ENCODE measurements at places on chromosomes 1 and 21. TPM values are rescaled to one million over a fixed set of nuclear protein-coding genes. Genes with fewer than 3 reads are reported as not detected.
A peak's percentile ranks its signal among the peaks of the same experiment; 100 is the strongest.

GRCh38 chr1:78101514-78101913 lies 55.7 kb downstream of the GIPC2 start:
- H3K27me3 ChIP-seq: no peaks in the 10 kb centered on the region
- no peak overlapping the region for H3K4me3 ChIP-seq
- H3K36me3 ChIP-seq: no peaks in the 10 kb centered on the region
- DNase-seq: no peak
- H3K27ac ChIP-seq: no peak overlapping the region
- no peaks in the 10 kb centered on the region for H3K4me1 ChIP-seq

- DNase-seq: no peak
- H3K4me3 ChIP-seq: no peak overlapping the region
- no peak overlapping the region for H3K27ac ChIP-seq
- H3K36me3 ChIP-seq: no peaks in the 10 kb centered on the region
- H3K4me1 ChIP-seq: no peaks in the 10 kb centered on the region
Observed at GRCh38 chr1:20233394-20233793, 47.1 kb upstream of the PLA2G2C start.

ZZZ3 gene
- total RNA-seq: 48.5 TPM

PDZK1IP1 gene
- not detected for total RNA-seq

DNA sequence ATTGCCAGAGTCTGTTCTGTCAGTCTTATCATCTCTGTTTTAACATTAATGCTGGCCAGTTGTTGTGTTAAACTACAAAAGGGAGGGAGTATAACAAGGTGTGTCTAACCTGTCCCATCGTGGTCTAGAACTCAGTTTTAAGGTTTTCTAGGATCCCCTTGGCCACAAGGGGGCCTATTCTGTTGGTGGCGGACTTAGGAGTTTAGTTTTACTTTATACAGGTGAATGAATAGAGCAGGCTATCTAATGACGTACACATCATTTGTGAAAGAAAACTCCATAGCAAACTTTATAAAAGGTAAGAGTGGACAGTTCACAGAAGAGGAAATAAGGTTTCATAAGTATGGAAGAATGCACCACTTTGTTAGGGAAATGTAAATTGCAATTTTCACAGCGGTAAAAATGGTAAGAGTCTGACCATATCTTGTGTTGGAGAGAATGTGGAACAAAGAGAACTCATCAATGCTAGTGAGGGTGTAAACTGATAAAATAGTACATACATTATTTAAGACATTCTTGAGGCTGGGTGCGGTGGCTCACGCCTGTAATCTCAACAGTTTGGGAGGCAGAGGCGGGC lies 2.5 kb upstream of the ATF6 start:
- peak overlapping the region; percentile 37 for H3K4me3 ChIP-seq
- no peaks in the 10 kb centered on the region for H3K27me3 ChIP-seq
- H3K36me3 ChIP-seq: peaks cover 13% of the 10 kb centered on the region
- H3K4me1 ChIP-seq: peaks cover 41% of the 10 kb centered on the region

DNA sequence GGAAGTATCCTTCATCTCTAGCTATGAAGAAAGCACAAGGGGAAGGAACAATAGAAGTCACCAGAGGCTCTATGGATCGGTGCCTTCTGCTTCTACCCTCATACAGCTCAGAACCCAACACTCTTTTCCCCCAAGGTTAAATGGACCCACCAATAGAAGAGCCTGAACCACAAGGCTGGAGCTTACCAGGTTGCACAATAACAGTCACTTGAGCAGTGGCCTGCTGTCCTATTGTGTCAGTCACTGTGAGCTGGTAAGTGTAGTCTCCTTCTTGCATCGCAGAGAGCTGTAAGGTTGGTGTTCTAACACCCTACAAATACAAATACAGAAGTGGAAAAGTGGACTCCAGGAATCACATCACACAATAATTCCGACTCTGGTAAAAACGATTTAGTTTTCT lies 103.0 kb downstream of the KIAA0319L start:
- peaks cover 6% of the 10 kb centered on the region for H3K36me3 ChIP-seq
- H3K27me3 ChIP-seq: no peaks in the 10 kb centered on the region
- H3K27ac ChIP-seq: peak overlapping the region; percentile 45
- no peak overlapping the region for H3K4me3 ChIP-seq
- peaks cover 23% of the 10 kb centered on the region for H3K4me1 ChIP-seq
- DNase-seq: no peak

DNA sequence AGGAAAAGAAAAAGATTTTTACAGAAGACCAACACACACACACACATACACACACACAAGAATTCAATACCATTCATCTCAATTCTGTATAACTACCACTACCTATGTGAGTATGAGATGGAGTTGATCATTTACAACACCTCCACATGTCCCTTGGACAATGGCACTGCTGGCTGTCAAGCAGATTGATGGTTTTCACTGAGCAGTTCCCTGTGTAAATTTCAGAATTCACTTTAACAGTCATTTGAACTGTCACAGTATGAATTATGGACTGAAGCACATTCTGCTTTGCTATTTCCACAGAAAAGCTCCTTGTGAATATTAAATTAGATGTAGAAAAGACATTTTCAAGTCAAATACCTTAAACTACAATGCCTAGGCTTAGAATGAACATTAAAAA lies 14.3 kb downstream of the KCNT2 start:
- H3K4me3 ChIP-seq: no peak overlapping the region
- no peak overlapping the region for H3K27ac ChIP-seq
- H3K36me3 ChIP-seq: no peaks in the 10 kb centered on the region
- no peak for DNase-seq

LAMC2 gene
- not detected for total RNA-seq

GRCh38 chr1:221264848-221265247 lies 385.6 kb downstream of the HLX start:
- peaks cover 27% of the 10 kb centered on the region for H3K27me3 ChIP-seq
- no peaks in the 10 kb centered on the region for H3K36me3 ChIP-seq
- H3K4me3 ChIP-seq: no peak overlapping the region
- no peak for DNase-seq
- peaks cover 3% of the 10 kb centered on the region for H3K4me1 ChIP-seq
- no peak overlapping the region for H3K27ac ChIP-seq

GRCh38 chr1:65330021-65330420 lies 20.7 kb downstream of the DNAJC6 start:
- no peaks in the 10 kb centered on the region for H3K36me3 ChIP-seq
- DNase-seq: no peak
- H3K27ac ChIP-seq: no peak overlapping the region
- no peak overlapping the region for H3K4me3 ChIP-seq
- H3K27me3 ChIP-seq: no peaks in the 10 kb centered on the region

GNG4 gene
- 1.9 TPM for total RNA-seq

DNA sequence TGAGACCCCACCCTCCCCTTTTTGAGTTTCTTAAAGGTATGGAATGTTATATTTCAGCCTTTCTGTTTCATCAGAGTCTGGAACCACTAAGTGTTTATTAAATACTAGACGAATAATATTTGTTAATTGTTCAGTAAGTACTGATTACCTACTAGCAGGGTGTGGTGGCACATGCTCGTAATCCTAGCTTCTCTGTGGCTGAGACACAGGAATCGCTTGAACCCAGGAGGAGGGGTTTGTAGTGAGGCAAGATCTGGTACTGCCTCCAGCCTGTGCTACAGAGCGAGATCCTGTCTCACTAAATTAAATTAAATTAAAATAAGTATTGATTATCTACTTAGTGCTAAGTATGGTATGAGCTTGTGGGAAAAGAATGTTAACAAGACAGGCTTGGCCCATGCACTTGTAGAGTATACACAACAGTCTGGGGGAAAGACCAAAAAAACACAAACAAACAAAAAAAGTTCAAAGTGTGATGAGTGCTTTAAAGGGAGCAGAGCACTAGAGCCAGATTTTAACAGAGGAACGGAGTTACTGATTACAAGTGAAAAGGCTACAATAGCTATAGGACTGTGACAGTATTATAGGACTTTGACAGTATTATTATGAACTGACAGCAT lies 2.4 kb downstream of the CEPT1 start:
- peak overlapping the region; percentile 33 for H3K4me3 ChIP-seq
- no peaks in the 10 kb centered on the region for H3K27me3 ChIP-seq
- no peak for DNase-seq
- peaks cover 62% of the 10 kb centered on the region for H3K4me1 ChIP-seq
- H3K27ac ChIP-seq: no peak overlapping the region

GRCh38 chr1:43272576-43273571 lies 3.1 kb downstream of the TMEM125 start:
- no peak for DNase-seq
- no peak overlapping the region for H3K27ac ChIP-seq

- no peak overlapping the region for H3K4me3 ChIP-seq
- peaks cover 24% of the 10 kb centered on the region for H3K27me3 ChIP-seq
- no peak overlapping the region for H3K27ac ChIP-seq
- no peaks in the 10 kb centered on the region for H3K4me1 ChIP-seq
- no peak for DNase-seq
Observed at GRCh38 chr1:208273386-208274017, 29.3 kb upstream of the PLXNA2 start.

DNA sequence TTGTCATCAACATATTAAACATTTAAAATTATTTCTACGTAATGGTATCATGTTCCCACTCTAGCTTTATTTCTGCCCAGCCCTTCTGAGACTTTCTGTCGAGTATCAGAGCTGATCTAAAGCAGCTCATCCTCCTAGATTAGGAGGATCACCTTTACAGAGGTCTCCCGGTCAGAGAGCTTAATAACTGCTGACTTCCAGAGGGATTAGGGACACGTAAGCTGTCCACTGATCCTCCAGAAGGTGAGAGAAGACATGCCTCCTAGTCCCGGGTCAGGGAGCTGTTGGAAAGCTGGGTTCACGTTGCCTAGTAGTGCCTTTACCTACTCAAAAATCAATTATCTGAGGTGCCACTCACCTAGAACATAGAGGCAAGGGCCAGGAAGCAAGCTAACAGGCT lies 31.2 kb upstream of the NADK start:
- no peak overlapping the region for H3K27ac ChIP-seq
- peaks cover 15% of the 10 kb centered on the region for H3K36me3 ChIP-seq
- H3K4me3 ChIP-seq: no peak overlapping the region

DNA sequence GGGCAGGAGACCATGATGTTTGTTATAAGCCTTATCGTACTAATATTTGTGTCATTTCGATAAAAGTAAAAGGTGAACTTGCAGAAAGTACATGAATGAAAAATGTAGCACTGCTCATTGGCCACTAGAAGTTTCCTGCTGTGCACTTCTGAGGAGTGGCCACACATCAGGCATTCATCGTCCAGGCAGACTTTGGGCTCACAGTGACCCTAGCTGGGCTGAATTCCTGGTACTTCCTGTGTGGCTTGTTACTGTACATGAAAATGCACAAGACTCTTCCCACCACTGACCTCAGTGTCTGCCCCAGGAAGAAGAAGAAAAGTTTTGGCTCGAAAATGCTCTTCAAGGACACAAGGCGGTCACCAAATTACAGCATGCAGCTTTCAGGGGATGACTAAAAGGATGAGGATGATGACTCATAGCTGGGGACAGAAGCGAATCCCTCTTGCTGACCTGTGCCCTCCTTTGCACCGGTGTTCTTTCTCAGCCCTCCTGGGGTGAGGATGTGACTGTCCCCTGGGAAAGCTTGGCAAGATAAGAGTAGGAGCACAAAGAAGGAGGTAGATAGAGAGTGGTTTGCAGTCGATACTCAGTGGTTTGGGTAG lies 252.4 kb upstream of the KAZN start:
- no peak overlapping the region for H3K27ac ChIP-seq
- H3K4me3 ChIP-seq: no peak overlapping the region
- DNase-seq: no peak
- H3K4me1 ChIP-seq: no peaks in the 10 kb centered on the region
- peaks cover 6% of the 10 kb centered on the region for H3K27me3 ChIP-seq

TNFRSF25 gene
- total RNA-seq: 67.8 TPM

DNA sequence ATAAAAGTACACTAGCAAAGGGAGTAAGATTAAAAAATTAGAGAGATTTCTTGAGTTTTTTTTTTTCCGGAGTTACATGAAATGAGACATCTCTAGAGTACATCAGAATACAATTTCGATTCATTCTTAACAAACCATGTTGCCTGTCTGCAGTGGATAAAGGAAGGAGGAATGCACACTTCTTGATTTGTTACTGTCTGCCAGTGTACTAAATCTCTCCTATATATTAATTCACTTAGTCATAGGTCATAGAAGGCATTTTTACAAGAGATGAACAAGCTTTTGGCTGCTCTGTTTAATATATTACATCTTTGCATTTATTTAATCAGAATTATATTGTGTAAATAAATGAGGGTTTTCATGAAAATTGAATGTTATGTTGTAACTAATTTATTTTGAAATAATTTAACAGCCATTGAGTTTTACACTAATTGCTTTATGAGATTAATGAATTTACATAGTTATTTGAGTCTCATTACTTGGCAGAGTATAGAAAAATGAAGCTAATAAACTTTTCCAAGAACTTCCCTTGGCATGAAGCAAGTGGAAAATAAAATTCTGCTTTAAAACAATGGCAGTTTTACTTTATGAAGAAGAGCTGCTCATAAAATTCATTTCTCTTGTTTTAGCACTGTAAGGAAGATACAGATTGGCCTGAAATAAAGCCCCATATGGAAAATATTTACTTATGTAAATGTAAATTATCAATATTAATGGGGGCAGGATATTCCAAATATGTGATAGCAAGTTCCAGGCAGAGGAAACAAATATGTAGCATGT lies 1284.7 kb downstream of the BRINP3 start:
- H3K27ac ChIP-seq: no peak overlapping the region
- no peaks in the 10 kb centered on the region for H3K27me3 ChIP-seq
- no peak overlapping the region for H3K4me3 ChIP-seq
- no peak for DNase-seq
- H3K36me3 ChIP-seq: no peaks in the 10 kb centered on the region

- no peak overlapping the region for H3K27ac ChIP-seq
- H3K36me3 ChIP-seq: no peaks in the 10 kb centered on the region
- no peaks in the 10 kb centered on the region for H3K4me1 ChIP-seq
- no peak overlapping the region for H3K4me3 ChIP-seq
- H3K27me3 ChIP-seq: peaks cover 5% of the 10 kb centered on the region
- no peak for DNase-seq
Observed at GRCh38 chr1:237542525-237543418, 347.9 kb downstream of the ZP4 start.

DNA sequence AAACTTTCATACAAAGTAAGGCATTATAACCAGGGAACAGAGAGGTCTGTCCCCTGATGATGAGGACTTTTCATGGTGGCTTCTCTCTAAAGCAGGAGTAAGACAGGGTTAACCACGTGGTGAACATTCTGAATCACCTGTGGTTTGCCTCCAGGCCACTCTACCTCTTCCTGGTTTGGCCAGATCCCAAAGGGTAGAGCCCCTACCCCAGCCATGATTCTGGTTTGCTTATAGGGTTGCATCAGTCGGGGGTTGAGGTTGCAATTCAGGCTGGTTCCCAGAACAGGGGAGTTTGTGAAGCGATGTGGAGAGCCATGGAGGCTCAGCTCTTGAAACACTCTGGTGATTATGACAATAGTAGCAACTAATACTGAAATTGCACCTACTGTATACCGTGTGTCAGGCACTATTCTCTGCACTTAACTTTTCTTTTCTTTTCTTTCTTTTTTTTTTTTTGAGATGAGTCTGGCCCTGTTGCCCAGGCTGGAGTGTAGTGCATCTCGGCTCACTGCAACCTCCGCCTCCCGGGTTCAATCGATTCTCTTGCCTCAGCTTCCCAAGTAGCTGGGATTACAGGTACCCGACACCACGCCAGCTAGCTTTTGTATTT lies 8.3 kb downstream of the CNR2 start:
- H3K4me1 ChIP-seq: peaks cover 24% of the 10 kb centered on the region
- DNase-seq: peak; percentile 58
- no peak overlapping the region for H3K4me3 ChIP-seq
- peak overlapping the region; percentile 2 for H3K27ac ChIP-seq

SELENBP1 gene
- not detected for total RNA-seq
